ENCODE measurements at places on chromosomes 16 and 17.
A peak's percentile ranks its signal among the peaks of the same experiment; 100 is the strongest.

DNA sequence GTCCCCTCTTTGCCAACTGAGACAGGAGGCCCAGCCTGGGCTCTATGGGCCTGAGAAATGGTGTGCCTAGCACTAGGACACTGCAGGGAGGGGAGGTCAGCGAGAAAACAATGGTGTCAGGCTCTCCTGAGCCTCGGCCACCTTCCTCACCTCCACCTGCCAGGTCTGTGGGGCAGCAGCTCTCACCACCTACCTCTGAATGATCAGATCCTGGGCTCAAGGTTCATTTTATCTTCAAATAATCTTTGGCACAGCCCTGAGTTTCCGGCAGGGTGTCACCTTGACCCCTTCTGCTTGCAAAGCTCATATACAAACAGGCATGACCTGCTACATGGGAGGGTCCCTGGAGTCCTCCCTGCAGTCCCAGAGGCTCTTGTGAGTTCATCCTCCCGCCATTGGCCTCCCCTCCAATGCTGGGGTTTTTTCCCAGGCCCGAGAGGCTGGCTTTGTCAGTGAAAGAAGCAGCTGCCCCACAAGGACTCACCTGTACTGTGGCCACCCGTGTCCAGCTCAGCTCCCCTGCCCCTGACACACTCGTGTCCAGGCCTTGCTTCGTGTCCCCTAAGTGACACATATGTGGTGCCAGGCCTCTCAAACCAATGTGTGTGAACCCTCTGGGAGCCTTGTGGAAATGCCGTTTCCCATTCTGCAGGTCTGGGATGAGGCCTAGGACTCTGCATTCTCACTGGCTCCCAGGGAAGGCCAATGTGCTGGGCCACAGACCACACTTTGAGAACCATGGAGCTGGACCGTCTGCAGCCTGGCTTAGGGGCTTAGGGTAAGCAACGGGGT lies 176.8 kb upstream of the CIBAR2 start:
- no peak for DNase-seq

DNA sequence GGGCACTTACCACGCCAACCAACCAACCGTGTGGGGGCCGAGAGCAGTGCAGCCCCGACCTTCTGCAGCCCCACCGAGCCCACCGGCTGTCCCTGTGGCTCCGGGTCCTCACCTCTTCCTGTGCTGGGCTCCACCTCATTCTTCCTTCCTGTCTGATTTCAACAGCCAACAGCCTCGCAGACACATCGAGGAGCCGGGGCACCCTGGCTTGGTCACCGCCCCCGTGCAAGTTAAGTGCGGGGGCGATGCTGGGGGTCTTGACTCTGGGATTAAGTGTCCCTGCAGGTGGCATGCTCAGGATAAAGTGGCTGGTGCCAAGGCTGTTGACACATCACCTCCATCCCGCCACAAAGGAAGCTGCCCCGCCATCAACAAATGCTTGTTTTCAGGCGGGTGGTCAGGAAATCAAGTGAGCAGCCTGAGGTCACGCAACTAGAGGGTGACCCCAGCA lies at the start of gene NLRC3:
NLRC3 (minus strand) TSS at position 102 of the 451 bp plus-strand sequence. CDS start 12,367 bp downstream, outside the sequence.
- DNase-seq: peak; percentile 21

- DNase-seq: no peak
Observed at GRCh38 chr16:67391424-67392300, 1.6 kb downstream of the TPPP3 start.

DNA sequence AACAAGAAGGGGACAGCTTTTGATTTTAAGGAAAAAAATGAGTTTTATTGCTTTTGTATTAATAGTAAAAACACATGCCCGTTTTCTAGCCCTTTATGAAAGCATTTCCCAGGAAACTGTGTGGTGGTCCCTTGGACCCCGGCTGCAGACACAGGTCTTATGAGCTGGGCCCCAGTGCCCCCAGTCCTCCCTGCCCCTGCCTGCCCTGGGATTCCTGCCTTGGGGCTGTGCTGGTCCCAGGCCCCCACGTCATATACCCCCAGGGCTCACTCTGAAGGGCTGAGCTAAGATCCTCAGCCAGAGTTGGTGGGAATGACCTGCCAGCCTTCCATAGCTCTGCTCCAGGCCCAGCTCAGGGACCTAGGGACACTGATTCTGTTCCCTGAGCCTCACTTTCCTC lies 30.8 kb downstream of the GINS2 start:
- DNase-seq: no peak

GRCh38 chr17:41532947-41533570 lies 5.0 kb upstream of the KRT19 start:
- DNase-seq: no peak

DNA sequence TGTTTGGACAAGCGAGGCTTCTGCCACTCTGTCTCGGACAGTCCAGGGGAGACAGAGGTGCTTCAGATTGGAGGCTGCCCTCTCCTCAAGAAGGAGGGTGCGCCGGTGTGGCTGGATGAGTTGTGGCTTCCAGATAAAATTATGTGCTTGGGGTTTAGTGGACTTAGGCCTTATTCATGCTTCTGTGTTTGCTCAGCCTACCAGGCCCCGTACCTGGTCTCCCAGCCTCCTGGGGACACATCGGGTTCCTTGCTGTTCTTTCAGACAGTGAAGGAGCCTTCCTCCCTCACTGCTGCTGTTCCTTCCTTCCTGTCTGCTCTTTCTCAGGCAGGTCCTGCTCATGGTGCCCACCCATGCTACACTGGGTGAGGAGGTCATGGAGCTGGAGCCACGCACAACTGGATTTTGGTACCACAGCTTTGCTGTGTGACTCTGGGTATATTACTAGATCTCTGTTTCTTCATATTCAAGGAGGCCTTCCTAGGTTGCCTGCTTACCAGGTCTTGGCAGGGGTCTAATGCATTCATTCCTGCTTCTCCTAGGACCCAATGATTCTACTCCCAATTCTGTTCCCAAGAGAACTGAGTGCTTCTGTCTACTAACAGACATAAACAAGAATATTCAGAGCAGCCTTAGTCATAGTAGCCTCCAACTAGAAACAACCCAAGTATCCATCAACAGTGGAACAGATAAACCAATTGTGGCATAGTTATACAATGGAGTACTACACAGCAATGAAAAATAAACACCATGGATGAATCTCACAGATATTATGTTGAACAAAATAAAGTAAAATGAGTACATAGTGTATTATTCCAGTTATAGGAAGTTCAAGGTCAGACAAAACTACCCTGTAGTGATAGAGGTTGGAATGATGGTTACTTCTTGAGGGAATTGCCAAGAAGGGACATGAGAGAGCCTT lies 121.7 kb downstream of the CMIP start:
- DNase-seq: no peak

DNA sequence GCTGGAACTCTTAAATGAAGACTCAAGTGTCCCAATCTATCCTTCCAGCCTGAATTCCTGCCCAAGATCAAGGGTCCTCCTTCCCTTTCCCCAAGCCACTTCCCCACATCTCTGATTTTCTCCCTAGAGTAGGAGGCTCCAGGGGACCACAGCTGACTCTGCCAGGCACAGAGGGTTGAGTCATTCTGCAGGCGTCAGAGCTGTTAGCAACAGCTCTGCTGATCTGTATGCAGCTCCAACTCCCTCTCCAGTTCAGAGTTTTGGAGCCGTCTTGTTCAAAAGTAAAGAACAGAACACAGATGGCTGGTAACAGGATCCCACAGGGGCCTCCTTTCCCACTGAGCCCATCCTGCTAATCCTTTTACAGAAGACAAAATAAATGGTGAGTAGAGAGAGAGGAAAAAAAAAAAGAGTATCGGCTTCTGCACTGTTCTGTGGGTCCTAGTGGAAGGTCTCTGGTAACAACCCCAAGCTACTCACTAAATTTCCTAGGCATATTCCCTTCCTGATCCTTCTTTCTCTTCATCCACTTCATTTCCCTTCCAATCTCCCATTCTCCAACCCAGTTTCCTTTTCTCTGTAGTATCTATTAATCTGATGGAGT lies 13.4 kb upstream of the TAOK1 start:
- DNase-seq: no peak

DNA sequence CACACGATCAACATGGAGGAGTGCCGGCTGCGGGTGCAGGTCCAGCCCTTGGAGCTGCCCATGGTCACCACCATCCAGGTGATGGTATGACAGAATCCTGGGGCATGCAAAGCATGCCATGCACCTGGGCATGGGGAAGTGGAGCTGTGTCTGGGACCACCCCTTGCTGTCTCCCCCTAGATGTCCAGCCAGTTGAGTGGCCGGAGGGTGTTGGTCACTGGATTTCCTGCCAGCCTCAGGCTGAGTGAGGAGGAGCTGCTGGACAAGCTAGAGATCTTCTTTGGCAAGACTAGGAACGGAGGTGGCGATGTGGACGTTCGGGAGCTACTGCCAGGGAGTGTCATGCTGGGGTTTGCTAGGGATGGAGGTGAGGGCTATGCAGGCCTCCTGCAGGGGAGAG lies 6.7 kb downstream of the IFI35 start:
- DNase-seq: no peak

DNA sequence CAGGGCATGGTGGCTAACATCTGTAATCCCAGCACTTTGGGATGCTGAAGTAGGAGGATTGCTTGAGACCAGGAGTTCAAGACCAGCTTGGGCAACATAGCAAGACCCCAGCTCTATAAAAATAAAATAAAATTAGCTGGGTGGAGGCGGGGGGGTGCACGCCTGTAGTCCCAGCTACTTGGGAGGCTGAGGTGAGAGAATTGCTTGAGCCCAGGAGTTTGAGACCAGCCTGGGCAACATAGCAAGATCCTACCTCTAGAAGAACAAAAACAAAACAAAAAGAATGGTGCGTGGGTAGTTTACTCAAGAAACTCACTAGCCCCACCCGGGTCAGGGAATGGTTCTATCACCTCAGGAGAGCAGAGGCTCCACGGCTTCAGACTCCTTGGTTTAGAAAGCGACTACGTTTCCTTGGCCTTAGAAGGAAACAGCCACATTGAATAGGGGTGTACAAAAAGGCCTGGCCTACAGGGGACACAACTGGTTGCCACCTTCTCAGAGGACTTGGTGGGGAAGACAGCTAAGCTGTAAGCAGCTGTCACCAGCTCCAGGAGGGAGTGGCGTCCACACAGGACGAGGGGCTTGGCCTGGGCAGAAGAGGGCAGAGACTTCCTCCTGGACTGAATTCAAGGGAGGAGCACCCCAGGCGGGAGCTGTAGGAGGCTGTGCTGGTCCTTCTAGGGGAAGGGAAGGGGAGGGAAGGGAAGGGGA lies 716 bp downstream of the TK1 start:
- no peak for DNase-seq

DNA sequence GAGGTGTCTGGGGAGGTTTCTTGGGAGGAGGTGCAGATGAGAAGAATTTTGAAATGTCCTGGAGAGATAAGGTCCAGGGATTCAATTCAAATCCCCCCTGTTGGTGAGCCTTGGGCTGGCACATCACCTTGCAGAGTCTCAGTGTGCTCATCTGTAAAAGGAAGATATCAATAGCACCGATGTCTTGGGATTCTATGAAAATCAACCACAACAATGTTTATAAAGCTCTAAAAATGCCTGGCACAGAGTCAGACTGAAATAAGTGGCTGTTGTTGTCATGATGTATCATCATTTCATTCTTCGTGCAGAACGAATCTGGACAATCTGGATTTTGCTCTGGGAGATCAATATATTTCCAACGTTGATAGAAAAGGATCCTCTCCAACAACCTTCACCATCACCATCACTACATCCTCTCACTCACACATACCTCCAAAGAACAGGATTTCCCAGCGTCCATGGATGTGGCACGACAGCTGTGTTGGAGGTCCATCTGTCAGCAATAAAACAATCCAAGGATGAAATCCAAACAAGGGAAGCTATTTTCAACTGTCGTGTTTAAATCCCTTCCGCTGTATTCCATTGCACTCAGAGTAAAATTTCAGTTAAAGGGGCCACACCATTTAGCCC lies 393.7 kb upstream of the DYNLRB2 start:
- no peak for DNase-seq

GRCh38 chr17:82627405-82627804 lies 20.8 kb downstream of the WDR45B start:
- no peak for DNase-seq

DNA sequence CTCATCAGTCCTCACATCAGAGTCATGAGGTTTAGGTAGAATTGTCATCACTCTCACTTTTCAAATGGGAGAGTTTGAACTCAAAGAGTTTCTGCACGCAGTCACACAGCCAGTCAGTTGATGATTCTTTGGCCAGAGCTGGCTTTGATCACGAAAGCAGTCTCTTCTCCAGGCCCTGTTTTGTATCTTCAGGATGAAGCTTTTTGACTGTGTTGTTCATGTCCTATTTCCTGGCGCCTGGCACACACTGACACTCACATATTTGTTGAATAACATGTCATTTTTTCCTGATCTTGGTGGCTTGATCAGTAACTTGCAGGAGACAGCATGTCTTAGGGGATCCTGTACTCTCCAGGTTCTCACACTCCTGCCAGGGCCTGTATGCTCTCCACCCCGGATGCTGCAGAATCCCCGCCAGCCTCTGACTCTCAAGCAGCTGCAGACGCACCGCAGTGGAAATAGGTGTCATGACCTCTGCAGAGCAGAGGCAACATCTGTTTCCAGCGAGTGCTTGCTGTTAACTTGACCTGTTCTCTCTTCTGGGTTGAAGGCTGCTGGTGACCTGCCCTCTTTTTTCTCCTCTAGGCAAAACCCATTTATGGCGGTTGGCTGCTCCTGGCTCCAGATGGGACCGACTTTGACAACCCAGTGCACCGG lies 33.0 kb downstream of the MPRIP start:
- no peak for DNase-seq

DNA sequence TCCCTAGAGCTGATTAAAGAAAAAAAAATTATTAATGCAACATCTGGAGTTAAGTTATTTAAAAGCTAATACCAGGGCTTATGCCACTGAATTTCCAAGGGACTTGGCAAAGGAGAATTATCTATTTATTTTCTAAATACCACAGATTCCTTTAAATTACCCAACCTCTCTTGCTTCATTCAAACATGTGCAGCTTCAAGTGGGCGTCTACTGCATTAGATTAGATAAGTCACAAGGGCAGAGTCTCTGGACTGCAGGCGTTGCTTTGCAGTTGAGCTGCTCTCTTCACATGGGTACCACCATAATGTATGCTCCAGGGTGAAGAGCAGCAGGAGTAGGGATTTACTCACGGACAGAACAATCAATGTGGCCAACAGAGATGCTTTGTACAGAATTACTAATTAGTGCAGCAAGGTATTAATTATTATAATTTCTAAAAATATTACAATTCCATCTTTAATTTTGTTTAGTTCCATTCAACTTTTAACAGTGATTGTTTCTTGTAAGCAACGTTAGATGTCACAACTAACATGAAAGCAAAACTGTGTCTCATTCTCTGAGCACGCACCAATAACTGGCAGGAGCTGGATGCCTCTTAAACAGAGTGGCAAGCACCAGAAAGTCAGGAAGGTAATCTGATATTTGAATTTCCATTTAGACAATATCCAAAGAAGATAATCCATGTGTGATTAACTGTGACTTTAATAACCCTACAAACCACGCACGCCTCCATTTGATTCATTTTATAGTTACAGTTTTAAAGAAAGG lies 214.2 kb downstream of the STX8 start:
- DNase-seq: no peak
